ENCODE measurements at places on chromosomes 7 and 10. TPM values are rescaled to one million over a fixed set of nuclear protein-coding genes. Genes with fewer than 3 reads are reported as not detected.

The C10orf105 gene
- 0.71 TPM for total RNA-seq

The SLC25A13 gene
- 8.8 TPM for total RNA-seq

The LRRD1 gene
- total RNA-seq = not detected

The PTF1A gene
- not detected for total RNA-seq

The LIPF gene
- total RNA-seq = not detected

The SLC16A9 gene
- total RNA-seq = 0.12 TPM

The STAMBPL1 gene
- 45.4 TPM for total RNA-seq

The GAD2 gene
- not detected for total RNA-seq

The LIPJ gene
- total RNA-seq = not detected

The IQUB gene
- not detected for total RNA-seq

The TOMM7 gene
- 288 TPM for total RNA-seq

The SPDYE6 gene
- not detected for total RNA-seq

The NAT16 gene
- total RNA-seq = not detected

The NRCAM gene
- total RNA-seq = 0.46 TPM

The AGR3 gene
- not detected for total RNA-seq

The SCIN gene
- total RNA-seq = 1.6 TPM

The GPR37 gene
- total RNA-seq = not detected

The GPRIN2 gene
- not detected for total RNA-seq

Measured in activated CD4-positive, alpha-beta T cell treated with anti-CD3 and anti-CD28 coated beads, Interleukin-2, amount 10 ng/mL, durations not matched to agents 7 days and 5 days (primary cell).